Activated CD8-positive, alpha-beta T cell treated with anti-CD3 and anti-CD28 coated beads, Interleukin-2, amount 10 ng/mL, durations not matched to agents 7 days and 5 days (primary cell): ENCODE measurements at places on chromosomes 16 and 17. TPM values are rescaled to one million over a fixed set of nuclear protein-coding genes. Genes with fewer than 3 reads are reported as not detected.

Gene SMTNL2
- not detected for total RNA-seq

DNA sequence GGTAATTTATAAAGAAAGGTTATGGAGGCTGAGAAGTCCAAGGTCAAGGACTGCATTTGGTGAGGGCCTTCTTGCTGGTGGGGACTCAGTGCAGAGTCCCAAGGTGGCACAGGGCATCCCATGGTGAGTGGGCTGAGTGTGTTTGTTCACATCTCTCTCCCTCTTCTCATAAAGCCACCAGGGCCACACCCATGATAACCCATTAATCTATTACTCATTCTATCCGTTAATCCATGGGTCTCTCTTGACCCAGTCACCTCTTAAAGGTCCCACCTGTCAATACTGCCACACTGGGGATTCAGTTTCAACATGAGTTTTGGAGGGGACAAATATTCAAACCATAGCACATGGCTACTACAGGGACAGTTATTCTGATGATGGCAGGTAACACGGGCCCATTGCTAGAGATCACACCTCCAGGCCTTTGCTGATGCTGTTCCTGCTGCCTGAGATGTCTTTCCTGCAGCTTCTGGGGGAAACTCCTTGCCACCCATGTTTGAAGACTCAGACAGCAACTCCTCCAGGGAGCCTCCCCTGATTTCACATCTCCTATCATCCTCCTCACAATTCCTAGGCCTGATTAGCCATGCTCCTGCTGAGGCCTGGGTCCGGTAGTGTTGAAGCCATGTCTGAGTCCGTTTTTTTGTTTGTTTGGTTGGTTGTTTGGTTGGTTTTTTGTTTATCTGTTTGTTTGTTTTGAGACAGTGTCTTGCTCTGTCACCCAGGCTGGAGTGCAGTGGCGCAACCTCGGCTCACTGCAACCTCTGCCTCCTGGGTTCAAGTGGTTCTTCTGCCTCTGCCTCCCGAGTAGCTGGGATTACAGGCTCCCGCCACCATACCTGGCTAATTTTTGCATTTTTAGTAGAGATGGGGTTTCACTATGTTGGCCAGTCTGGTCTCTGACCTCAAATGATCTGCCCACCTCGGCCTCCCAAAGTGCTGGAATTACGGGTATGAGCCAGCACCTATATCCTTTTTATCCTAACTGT, 16.1 kb downstream of the SOCS1 start:
- DNase-seq = no peak

DNA sequence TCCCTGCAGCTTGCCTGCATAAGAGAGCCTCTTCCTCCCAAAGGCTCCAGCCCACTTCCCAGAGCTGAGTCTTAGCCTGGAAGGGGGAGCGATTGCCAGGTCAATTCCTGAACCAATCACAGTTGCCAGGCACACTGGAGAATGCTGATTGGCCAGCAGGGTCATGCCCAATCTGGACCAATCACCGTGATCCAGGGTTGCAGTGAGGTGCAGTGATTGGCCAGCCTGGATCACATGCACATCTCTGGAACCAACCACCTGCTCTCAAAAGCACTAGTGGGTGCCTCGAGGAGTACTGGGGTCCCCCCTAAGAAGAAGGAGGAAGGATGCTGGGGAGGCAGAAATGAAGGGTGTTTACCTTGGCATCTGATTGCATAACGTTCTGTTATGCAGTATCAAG, 18.4 kb downstream of the NAGPA start:
- no peak for DNase-seq

DNA sequence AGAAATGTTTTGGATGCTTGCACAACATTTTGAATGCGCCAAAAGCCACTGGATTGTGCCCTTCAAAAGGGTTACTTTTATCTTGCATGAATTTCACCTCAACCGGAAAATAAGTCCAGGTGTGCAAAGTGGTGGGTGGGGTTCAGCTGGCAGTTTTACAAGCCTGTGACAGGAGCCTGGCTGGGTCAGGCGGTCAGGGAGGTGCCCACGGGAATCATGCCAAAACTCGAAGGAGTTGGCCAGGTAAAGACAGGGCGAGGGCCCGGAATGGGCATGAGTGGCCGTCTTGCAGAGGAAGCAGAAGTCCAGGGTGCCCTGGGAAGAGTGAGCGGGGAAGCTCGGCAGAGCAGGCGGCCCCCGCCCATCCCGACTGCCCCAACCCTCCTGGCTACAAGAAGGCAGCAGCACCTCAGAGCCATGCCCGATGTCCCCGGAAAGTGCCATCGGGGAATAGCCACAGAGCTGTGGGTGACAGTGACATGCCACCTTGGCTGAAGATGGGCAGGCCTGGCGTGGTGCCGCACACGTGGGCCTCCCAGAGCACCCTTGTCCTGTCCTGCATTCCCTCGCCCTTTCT, 19.1 kb upstream of the CACNG1 start:
- DNase-seq = no peak

DNA sequence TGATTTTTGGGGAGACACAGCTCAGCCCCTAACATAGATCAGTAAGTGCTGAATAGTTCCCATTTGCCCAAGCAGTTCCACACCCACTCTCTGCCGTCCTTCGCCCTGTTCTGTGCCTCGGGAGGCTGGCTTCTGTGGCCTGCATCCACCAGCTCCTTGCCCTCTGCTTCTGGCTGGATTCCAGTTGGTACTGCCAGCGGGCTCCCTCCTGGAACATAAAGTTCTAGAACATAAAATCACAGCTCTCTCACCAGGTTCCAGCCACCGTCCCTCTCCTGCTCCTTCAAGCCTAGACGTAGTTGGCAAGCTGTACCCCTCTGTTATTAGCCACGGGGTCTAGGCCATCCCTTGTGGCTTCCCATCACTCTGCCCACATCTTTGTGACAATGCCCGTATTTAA, 3.9 kb upstream of the MRPS23 start:
- no peak for DNase-seq

GRCh38 chr17:44065668-44066203, 735 bp downstream of the LSM12 start:
- DNase-seq = peak; percentile 33

GRCh38 chr17:61517265-61517664, 65.0 kb downstream of the TBX4 start:
- DNase-seq = no peak
